ENCODE measurements at places on chromosomes 12 and 14.

DNA sequence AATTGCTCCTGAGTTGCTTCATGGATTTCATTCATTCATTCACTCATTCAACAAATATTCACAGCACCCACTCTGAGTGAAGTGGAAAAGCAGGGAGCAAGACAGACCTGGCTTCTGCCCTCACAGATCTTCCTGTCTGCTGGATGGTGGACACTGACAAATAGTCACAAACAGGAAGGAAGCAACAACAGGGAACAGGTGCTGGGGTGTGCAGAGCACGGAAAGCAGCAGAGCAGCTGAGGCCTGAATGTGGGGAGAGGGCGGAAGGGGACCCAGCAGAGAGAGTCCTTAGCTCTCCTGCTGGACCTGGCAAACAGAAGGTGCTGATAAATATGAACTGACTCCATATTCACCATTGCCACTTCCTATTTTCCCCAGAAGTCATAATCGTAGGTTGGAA is 54.4 kb downstream of the SETD3 start:
- DNase-seq: no peak

- DNase-seq: peak; percentile 87
Measured at GRCh38 chr12:75705749-75706711, 194.6 kb upstream of the KRR1 start.

- no peak for DNase-seq
Measured at GRCh38 chr14:77324816-77325745, 4.2 kb downstream of the GSTZ1 start.

GRCh38 chr14:80445605-80446004 is 234.3 kb upstream of the DIO2 start:
- no peak for DNase-seq

DNA sequence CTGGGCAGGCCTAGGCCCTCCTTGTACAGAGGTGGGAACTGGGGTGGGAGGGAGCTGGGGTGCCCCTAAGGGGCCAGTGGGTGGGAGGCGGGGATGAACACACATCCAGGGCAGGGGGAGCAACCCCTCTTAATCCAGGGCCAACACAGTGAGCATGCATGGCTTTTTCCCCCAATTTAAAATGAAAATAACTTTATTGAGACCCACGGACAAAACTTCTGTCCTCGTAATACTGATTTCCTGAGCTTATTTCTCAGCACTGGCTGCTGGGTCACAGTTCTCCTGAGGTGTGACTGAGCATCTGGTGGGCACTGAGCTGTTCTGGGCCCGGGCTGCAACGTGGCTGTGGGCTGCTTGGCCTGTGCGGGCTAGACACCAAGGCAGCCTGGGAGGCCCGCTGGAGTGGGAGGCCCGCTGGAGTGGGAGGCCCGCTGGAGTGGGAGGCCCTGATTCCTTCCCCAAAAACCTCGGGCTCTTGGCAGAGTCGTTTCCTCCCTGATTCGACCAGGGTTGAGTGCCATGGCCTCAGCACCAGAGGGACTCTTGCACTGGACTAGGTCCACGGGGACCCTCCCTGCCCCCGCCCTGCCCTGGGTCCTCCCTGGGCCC is 24.9 kb upstream of the TRAF3 start:
- DNase-seq: no peak

DNA sequence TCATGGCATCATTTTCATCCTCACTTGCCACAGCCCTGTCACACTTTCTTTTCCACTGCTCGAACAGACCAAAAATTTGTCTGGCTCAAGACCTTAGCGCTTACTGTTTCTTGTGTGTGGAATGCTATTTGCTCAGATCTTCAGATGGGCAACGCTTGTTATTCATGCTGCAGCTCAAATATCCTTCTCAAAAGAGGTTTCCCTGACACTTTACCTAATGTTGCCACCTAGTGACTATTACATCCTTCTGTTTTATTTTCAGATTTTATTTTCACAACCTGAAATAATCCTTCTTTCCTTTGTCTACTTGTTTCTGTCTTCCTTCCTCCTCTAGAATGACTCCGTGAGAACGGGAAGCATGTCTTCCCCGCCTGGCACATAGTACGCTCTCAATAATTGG is 5.6 kb downstream of the FBXO33 start:
- no peak for DNase-seq

DNA sequence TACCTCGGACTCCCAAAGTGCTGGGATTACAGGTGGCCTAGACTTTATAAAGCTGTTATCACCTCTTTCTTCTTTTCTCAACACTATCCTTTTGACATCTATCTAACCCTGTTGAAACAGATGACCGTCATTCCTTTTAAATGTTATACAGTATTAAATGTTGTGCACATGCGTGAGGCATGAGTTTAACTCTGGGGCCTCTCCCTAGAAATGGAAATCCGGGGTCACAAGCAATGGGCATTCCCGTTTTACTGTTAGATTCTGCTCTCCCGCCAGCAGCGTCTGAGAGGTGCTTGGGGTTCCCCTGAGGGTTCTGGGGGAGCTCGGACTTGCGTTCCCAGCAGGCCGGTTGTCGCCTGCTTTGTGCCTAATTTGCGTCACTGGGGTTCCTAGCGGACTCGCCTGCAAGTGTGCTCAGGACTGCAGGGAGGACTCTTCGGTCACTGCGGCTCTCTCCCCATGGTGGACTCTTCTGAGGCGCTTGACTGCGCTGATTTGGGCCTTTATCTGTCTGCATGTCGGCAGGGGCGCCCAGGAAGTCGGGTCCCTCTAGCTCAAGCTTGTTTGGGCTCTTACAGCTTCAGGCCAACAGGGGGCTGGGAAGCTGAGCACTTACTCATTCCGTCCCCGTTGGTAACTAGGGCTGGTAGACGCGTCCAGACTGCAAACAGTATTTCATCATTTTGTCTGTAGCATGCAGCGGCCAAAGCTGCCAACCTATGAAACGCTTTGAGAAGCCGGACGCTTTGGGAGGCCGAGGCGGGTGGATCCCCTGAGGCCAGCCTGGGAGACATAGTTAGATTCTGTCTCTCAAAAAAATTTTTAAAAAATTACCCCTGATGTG is 1.2 kb upstream of the RAN start:
- peak; percentile 39 for DNase-seq

DNA sequence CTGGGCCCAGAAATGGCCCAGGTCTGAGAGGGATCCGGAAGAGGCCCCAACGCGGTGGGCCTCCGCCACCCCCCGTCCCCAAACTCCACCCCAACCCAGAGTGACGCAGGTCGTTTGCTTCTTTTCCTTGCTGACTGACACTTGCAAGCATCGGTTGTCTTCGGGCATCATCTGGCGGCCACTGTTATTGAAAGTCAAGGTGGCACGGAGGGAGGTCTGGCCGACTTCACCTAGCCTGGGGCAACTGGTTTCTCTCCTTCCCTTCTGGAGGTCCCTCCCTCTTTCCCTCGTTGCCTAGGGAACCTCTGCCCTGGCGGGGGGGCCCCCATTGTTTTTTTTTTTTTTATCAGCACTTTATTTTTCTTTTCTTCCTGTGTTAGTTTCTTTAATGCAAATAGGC is 241.8 kb downstream of the ALG10 start:
- no peak for DNase-seq

- DNase-seq: no peak
Measured at GRCh38 chr12:123834845-123835244, 72.7 kb downstream of the DNAH10 start.

DNA sequence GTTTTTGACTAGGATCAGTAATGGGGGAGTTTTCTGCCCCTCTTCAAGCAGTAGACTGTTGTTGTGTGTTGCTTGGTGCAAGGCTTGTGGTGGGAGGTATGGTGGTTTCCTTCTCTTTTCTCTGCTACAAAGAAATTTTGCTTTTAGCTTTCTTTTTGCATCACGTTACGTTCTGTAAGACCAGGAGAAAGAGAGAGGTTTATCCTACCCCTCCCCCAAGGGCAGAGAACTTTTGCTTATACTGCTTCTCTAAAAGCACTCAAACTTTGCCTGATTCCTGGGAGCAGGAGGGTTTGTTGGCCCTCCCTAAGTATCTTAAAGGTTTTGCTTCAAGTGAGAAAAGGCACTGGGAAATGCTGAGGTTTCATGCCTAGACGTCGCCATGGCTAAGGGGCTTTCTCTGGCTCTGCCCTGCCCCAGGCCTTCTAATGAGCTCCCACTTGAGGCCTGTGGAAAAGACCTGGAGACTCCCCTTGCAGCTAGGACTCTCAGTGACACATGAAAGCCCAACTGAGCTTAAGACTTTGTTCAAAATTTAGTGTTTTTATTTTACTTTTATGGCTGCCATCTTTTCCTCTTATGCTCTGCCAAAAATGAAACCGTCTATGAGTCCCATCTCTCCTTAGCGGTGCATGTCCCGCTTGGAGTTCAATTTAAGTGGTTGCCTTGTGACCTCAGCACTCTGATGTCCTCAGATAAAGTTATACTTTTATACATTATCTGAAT is 49.2 kb downstream of the EIF2S3B start:
- DNase-seq: no peak

DNA sequence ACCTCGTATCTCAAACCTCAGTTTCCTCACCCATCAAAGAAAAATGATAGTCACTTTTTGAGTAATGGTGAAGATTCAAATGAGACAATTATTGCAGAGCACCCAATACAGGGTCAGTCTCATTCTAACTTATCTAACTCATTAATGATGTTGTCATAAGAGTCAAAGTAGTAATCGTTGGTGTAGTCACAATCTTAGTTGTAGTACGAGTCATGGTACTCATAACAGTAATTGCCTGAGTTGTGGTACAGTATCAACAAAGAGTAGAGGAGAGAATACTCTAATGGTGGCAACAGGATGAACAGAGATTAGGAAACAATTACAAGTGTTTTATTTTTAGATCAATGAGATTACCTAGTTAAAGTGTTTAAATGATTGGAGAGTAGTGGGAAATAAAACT is 93.6 kb upstream of the TMTC2 start:
- DNase-seq: no peak

Measured in muscle of arm (tissue), 14 donors.